ENCODE measurements at places on chromosomes 13 and 19. TPM values are rescaled to one million over a fixed set of nuclear protein-coding genes. Genes with fewer than 3 reads are reported as not detected.
A peak's percentile ranks its signal among the peaks of the same experiment; 100 is the strongest.

GRCh38 chr19:30158067-30158892 is 213.9 kb upstream of the ZNF536 start:
- DNase-seq, result no peak

DNA sequence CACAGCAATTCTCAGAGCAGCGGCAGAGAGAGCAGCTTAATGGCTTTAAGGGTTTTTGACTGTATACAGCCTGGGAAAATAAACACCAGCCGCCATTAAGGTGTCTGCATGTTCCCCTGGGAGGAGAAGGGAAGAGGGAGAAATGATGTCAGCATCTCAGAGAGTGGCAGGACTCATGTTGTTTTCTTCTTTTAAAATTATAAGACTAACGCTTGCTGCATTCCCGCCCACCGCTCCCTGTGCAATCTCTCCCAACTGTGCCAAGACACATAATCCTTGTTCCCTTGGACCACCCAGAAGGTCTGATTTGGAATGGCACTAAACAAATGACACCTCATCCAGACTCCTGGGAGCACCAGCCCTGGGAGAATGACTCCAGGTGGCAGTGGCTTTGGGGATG is 27.7 kb upstream of the FAM216B start:
- no peak for DNase-seq

DNA sequence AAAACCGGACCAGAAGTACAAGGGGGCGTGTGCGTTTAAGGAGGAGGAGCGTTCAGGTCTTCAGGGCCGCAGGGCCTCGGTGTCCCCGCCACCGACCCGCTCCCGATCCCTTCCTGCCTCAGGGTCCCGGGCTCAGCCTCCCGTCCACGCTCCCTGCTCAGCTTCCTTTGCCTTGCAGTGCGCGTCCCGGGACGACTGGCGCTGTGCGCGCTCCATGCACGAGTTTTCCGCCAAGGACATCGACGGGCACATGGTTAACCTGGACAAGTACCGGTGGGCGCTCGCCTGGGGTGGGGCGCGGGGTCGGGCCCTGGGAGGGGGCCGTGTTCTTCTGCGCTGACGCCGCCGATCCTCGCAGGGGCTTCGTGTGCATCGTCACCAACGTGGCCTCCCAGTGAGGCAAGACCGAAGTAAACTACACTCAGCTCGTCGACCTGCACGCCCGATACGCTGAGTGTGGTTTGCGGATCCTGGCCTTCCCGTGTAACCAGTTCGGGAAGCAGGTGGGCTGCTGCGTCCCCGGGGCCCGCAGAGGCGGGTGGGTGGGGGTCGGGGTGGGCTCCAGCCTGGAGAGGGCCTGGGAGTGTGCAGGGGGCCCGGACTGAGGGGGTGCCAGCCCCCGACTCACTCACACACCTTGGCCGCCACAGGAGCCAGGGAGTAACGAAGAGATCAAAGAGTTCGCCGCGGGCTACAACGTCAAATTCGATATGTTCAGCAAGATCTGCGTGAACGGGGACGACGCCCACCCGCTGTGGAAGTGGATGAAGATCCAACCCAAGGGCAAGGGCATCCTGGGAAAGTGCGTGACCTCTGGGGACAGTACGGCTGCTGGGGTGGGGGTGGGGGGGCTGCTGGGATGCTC is 1.4 kb downstream of the GPX4 start:
- no peak for DNase-seq

- no peak for DNase-seq
Measured at GRCh38 chr19:18878858-18879578, 16.9 kb downstream of the CERS1 start.

- DNase-seq, result peak; percentile 79
Measured at GRCh38 chr13:25874907-25875306, 176.9 kb downstream of the SHISA2 start.

Gene CRTC1
- 20.5 TPM for total RNA-seq

Gene C19orf38
- 2.8 TPM for total RNA-seq

DNA sequence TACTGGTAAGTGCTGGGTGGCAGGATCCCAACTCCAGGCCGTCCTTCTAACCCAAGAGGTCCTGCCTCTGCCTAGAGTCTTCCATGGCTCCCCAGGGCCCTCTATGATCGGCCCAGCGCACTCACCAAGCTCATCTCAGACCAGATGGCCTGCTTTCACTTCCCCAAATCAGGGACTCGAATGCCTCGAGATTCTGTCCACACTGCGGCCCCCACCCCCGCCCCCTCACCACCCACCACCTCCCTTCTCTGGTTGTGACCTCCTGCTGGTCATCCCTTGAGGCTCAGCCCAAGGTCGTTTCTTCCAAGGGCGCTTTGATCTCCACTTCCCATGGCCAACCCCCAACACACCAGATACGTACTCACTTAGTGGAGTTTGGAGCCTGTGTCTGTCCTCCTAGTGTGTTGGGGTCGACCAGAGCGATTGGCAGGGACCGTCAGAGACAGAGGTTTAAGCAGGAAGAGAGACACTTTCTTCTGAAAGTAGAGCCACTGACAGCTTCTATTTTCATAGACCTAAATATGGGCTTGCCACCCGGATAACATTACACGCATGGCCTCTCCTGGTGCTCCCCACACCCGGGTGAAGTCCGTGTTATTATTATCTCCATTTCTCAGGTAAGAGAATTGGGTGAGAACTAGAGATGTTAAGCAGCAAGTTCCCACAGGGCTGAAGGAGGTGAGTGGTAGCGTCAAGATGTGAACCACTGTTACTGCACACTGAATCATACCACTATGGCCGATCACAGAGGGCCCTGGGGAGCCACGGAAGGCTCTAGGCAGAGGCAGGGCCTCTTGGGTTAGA is at the start of gene FCER2:
Gene FCER2, minus strand, starts transcription at position 478 of the 804 bp plus-strand sequence. CDS start 2,371 bp downstream, outside the sequence.
- DNase-seq, result no peak

Gene PGLYRP1
- total RNA-seq, result not detected

Gene ZNF823
- total RNA-seq, result 1.8 TPM

GRCh38 chr19:52646571-52647217 is 8.5 kb upstream of the ZNF83 start:
- no peak for DNase-seq

Gene RTBDN
- not detected for total RNA-seq

DNA sequence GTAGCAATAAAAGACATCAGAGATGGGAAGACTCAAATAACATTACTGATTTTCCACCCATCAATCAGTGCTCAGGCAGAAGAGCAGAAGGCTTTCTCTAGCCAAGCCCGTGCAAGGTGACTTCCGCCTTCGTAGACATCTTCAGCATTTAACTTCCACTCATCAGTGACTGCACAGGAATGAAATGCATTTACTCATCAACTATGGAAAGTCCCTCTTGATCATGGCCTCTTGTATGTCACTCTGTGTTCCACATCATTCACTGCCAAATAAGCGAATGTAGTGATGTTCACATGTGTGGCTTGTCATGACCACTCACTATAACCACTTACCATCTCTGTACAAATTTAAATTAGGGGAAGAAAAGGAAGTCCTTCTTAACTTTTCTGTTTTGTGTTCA is 49.4 kb downstream of the SACS start:
- DNase-seq, result no peak

DNA sequence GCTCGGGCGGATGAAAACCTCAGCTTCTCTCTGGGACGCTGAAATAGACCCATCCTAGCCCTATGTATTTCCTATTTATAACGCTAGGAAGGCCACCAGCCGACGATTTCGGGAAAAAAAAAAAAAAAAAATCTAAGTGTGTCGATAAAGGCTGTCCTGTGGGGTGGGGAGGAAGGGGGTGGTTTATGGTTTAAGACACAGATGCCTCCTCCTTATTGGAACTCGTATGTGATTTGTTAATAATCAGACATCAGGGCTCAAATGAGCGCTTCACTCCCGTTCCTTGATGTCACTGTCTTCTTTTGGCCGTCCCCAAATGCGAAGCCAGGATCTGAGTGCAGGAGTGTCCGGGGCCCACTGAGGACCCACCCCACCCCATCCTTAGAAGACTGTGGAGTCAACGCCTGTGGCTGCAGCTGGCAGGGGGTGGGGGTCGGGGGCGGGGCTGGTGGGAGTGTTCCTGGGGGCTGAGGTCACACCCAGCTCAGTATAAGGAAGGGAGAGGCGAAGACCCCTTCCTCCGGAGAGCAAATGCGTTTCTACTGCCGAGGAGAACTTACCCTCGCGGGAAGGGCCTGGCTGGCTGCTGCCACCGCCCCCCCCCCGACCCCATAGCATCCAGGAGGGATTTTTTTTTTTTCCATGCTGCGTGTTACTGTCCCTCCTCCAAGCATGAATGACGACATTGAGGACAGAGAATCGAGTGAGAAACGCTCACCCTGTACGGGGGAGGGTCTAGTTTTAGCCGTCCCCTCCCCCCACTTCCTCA is 971 bp downstream of the ATCAY start:
- no peak for DNase-seq

Gene FFAR3
- total RNA-seq, result 0.38 TPM

DNA sequence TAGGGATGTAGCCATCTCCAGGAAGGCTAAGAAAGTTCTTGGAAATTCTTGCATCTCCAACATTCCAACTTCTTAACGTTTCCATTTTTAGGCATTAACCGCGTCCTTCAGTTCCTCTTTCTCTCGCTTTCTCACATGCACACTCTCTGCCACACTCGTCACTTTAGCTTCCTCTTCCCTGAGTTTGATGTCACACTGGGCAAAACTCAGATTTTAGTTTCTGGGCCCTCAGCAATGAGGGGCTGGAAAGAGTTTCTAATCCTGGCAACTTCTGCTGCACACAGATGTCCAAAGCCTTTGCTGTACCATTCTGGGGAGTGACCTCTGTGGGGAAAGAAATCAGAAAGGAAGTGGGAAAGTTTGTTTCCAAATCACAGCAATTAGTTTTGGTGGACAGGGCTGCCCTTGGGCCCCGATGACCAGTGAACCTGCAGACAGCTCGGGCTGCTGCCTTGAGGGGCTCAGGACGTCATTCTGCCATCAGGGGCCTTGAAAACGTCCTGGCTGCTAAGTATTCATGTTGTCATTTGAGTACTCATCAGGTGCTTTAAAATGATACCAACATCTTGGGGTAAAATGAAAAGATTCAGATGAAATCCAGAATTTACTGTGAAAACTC is 89.3 kb downstream of the KL start:
- no peak for DNase-seq

Gene MED29
- 57.2 TPM for total RNA-seq

DNA sequence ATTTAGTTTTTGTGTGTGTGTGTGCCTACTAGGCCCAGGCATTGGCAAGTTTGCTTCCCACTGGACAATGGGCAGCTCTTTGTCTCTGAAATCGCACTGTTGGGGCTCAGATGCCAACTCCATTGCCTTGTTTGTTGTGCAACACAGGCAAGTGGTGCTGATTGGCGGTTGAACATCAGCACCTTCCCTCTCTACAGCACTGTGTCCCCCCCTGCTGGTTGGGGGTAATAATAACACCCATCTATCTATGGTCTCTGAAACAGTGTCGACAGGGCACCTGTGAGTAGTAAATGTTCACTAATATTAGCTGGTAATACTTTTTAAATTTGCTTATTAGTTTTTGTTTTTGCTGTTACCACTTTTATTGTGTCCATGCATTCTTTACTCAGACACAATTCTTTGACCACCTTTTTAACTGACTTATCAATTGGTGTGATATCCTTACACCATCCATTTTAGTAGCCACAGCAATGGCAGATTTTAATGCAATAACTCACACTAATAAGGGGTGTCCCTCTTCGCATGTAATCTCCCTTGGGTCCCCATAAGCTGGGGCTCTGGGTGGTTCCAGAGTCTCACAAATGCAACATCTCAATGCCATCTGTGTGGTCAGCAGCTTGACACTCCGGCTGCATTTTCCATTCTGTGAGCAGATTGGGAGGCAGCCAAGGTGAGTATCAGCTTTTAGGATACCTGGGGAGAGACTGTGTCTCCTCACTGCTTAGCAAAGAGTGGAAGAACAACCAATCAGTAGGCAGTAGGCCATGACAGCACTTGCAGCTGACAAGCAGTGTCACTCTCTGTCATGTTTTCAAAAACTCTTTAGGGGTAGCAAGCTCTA is 47.7 kb upstream of the UQCRFS1 start:
- DNase-seq, result no peak

- DNase-seq, result no peak
Measured at GRCh38 chr19:30880151-30880550, 469.1 kb downstream of the TSHZ3 start.
